ENCODE measurements at places on chromosomes 4 and X.

DNA sequence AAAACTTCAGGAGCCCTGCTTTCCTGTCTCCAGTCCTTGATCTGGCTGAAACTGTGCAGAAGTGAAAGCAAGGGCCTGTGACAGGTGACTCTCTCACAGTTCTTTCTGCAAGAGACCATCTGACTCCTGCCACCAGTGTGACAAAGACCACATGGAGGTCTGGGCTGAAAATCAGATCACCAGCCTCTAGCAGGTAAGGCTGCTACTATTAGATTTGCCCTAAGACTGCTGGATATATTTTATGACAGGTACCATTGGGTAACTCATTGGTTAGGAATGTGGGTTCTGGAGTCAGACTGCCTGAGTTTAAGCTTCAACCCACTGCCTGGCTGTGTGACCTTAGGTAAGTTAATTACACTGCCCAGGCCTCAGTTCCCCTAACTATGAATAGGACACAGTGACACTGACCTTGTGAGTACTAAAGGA lies 163.3 kb upstream of the SLC7A11 start:
- DNase-seq = no peak

DNA sequence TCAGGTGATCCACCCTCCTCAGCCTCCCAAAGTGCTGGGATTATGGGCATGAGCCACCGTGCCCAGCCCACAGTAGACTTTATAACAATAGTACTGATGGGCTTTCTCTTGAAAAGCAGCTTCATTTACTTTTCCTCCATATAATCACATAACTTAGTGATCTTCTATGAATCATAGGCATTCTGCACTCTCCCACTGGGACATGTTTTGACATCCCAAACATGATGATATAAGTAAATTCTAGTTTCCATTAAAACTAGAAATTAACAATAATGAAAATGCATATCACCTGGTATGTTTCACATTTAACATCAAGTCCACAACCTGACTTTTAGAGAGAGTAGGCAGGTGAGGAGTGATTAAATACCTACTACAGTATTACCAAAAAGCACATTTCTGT lies 96.5 kb downstream of the CAMK2D start:
- no peak for DNase-seq

- DNase-seq = no peak
These were observed 219.6 kb downstream of the SNCA start for GRCh38 chr4:89617317-89617716.

DNA sequence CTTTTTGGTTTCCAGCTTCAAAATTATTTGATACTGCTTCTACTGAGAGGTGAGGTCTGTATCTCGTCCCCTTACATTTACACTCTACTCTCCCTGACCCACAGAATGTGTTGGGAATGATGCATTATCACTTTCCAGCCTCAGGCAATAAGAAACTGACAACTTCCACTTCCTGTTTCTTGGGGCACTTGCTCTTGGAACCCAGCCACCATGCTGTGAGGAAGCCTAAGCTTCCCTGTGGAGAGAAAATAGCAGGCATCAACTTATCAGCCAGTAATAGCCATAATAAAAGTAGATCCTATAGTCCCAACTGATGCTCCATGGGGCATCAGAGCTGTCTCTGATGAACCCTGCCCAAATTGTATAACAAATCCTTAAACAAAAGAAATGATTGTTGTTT lies 32.6 kb downstream of the RELL1 start:
- DNase-seq = no peak

DNA sequence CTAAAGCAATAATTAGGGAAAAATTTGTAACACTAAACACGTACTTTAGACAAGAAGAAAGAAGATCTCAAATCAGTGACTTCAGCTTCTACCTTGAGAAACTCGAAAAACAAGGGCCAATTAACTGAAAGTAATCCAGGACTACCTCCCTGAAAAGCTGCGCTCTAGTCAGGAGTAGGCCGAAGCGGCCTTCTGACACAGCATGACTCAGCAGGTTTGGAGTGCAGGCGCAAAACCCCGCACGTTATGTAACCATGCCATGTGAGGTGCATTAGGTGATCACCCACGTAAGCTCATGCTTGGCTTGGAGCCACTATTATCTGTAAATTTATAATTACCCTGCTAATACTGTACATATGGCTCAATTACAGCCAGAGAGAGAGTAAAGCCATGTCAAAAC lies 52.8 kb upstream of the CCDC149 start:
- DNase-seq = peak; percentile 4

GRCh38 chrX:134654398-134655012 lies 3.8 kb downstream of the PLAC1 start:
- DNase-seq = peak; percentile 59

GRCh38 chr4:183995570-183995969 lies 90.5 kb downstream of the STOX2 start:
- no peak for DNase-seq

DNA sequence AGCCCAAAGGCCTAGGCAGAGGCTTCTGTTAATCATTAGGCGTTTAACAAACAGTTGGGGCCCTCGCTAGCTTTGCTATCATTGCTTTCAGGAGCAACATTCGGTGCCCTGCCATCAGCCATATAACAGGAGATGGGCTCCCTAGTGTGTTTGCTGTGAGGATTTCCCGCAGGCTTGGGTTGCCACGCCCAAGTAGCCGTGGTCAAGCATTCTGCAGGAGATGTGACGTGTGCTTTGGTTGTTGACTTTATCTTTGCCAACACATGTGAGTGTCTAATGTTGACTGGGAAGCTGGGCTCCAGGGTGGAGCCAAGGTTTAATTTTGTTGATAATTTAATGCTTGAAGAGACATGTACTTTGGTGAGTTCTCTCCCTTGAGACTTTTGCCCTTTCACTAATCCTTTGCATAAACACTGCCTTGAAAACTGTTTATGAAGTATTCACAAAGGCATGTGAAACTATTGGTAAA lies 184.6 kb upstream of the KIT start:
- no peak for DNase-seq
